ENCODE measurements at places on chromosomes 12 and 14.

DNA sequence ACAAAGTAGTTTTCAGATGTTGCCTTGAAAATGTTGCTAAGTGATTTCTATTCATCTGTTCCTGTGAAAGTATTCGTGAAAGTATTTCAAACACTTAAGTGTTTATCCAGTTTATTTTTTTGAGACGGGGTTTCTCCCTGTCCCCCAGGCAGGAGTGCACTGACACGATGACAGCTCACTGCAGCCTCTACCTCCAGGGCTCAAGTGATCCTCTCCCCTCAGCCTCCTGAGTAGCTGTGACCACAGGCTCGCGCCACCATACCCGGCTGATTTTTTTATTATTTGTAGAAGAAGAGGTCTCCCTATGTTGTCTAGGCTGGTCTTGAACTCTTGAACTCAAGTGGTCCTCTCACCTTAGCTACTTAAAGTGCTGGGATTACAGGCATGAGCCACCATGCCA is 1.7 kb downstream of the ZDHHC17 start:
- DNase-seq = no peak

- DNase-seq = peak; percentile 88
Observed at GRCh38 chr12:67648521-67649260, at the start of gene DYRK2. Gene DYRK2 (plus strand): TSS chr12:67648745. CDS start chr12:67649134, 389 bp downstream.

GRCh38 chr12:101110866-101111265 is 99.2 kb downstream of the SLC5A8 start:
- DNase-seq = no peak

GRCh38 chr14:105549481-105549880 is 23.1 kb downstream of the TMEM121 start:
- DNase-seq = no peak

- no peak for DNase-seq
Observed at GRCh38 chr12:31119803-31120211, 46.1 kb downstream of the DDX11 start.

GRCh38 chr12:108580531-108580930 is 17.4 kb downstream of the TMEM119 start:
- no peak for DNase-seq

- no peak for DNase-seq
Observed at GRCh38 chr14:75631453-75631831, 29.2 kb downstream of the ERG28 start.

GRCh38 chr14:33282331-33283230 is 343.9 kb downstream of the NPAS3 start:
- no peak for DNase-seq

DNA sequence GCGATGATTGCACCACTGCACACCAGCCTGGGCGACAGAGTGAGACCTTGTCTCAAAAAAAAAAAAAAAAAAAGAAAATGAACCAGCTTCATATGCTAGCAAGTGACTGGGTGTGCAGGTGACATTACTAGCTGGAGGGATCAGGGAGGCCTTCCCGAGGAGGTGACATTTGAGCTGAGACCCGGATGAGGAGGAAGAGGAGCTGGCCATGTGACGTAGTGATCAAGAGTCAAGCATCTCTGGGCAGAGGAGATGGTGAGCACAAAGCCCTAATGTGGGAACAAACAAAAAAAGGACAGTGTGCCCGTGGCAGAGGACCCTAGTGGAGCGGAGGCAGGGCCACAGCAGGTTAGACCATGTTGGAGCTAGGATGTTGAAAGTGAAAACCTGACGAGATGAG is 3.5 kb upstream of the PTPN6 start:
- no peak for DNase-seq

GRCh38 chr12:30845676-30846075 is 80.9 kb upstream of the TSPAN11 start:
- peak; percentile 15 for DNase-seq

GRCh38 chr12:25280082-25280481 is 29.4 kb upstream of the KRAS start:
- DNase-seq = no peak

- no peak for DNase-seq
Observed at GRCh38 chr14:45114327-45114726, 20.0 kb downstream of the FKBP3 start.

- no peak for DNase-seq
Observed at GRCh38 chr12:127125607-127126259, 1141.2 kb upstream of the TMEM132C start.

DNA sequence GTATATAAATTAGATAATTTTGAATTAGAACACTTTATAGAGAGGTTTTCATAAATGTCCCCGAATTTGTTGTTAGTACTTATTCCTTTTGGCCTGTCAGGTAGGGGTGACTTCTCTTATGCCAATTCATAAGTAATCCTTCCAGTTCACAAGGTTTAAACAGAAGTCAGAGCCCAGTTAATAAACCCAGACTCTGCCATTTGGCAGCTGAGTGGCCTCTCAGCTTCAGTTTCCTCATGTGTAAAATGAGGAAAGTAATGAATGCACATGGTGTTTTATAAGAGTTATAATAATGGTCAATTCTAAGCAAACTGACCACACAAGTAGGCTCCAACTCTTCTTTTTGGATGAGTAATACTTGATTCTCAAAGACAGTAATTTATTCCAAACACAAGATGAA is 10.3 kb downstream of the MTERF2 start:
- no peak for DNase-seq

- DNase-seq = peak; percentile 86
Observed at GRCh38 chr12:110846615-110847566, at the start of gene CCDC63. Gene CCDC63 (plus strand): TSS chr12:110846987. CDS start chr12:110852955, 5,968 bp downstream.

DNA sequence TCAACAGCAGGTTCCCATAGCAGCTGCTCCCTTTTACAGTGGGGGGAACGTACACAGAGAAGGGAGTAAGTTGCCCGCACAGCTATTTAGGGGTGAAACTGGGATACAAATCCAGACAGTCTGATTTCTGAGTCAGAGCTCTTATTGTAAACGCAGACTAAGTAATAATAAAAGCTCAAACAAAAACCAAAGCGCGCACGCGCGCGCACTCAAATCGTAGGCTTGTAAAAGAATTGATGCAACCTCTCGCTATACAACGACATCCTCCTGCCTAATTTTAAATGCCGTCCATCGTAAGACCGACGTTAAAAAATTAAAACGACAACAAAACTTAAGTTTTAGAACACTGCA is 747 bp upstream of the DACT1 start:
- peak; percentile 29 for DNase-seq

- no peak for DNase-seq
Observed at GRCh38 chr14:29311983-29312382, 545.4 kb downstream of the FOXG1 start.

- DNase-seq = no peak
Observed at GRCh38 chr12:94225506-94225905, 77.1 kb downstream of the PLXNC1 start.
